ENCODE measurements at places on chromosomes 12 and 14.

DNA sequence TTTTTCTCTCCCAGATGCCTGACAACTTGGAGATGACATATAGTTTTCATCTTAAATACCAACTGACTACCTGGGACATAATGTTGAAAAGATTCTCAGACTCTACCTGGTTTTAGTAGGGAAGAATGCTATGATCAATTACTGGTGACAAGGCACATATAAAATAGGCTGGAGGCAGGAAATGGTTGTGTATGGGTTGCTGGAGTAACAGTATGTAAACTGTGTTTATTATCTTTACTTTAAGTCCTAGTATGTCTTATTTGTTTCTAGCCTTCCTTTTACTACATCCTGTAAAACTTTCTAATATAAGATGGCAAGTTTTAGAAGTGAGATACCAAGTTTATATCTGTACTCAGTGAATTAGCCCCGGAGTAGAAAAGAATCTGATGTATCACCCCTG, 98.1 kb downstream of the NUBPL start:
- no peak for DNase-seq

GRCh38 chr12:121026274-121027045, 10.2 kb upstream of the C12orf43 start:
- no peak for DNase-seq

- no peak for DNase-seq
Observed at GRCh38 chr12:19482036-19482435, 42.7 kb downstream of the AEBP2 start.

GRCh38 chr14:101518611-101519473, 42.5 kb upstream of the DIO3 start:
- no peak for DNase-seq

GRCh38 chr12:4621511-4621910, 27.3 kb downstream of the AKAP3 start:
- DNase-seq: no peak

DNA sequence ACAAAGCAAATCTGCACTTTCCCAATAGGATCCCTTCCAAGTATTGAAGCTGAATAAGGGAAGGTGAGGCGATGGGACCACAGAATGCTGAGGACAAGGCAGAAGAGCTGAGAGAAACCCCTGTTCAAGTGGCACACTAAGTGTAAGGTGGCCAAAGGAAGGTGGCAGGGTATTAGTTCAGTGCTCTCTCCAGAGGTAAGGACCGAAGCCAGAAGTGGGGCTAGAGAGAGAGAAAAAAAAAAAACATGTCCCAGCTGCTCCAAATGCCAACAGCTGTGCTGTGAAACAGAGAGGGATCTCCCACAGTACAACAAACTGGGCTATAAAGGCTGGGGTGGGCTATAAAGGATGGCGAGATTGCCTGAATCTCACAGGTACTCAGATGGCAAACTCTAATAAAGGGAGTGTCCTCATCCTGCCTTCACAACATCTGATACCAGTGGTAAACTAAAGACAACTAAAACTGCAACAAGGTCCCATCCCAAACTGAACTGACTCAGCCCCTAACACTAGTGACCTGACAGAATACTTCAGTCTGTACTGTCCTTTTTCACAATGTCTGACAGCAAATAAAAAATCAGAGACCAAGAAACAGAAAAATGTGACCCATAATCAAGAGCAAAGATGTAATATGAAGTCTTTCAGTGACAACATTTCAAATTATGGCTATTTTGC, 47.9 kb downstream of the CDK17 start:
- DNase-seq: no peak

DNA sequence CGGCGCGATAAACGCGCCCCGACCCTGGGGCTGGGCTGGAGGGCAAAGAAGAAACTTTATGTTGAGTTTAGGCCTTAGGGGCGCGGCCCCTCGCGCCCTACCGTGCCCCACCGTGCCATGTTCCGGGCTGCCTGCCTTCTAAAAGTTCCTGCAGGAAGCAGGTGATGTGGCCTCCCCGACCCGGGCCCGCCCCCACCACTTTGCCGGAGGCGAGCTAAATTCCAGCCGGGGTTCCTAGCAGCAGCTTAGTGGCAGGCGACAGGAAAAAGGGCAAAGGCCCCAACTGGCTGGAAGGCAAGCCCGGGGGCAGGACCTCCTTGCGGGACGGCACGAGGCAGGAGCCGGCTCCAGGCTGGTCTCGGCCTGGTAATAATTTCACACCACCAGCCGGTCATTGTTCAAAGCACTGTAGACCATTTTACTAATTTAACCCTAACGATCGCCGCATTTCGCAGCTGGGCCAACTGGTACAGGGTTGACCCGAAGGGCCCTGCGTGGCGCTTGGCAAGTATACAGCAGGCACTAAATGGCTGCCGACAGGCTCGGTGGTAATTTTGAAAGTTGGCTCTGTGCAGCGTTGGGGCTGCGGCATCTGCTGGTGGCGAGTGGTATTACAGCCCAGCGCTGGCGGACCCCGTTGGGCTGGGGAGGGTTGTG, 895 bp upstream of the CCDC88C start:
- peak; percentile 61 for DNase-seq

GRCh38 chr14:94581127-94581999, at the start of gene SERPINA5:
Gene SERPINA5, plus strand, starts transcription at chr14:94581426. Its CDS starts 5,937 bp downstream, at chr14:94587363.
- no peak for DNase-seq

DNA sequence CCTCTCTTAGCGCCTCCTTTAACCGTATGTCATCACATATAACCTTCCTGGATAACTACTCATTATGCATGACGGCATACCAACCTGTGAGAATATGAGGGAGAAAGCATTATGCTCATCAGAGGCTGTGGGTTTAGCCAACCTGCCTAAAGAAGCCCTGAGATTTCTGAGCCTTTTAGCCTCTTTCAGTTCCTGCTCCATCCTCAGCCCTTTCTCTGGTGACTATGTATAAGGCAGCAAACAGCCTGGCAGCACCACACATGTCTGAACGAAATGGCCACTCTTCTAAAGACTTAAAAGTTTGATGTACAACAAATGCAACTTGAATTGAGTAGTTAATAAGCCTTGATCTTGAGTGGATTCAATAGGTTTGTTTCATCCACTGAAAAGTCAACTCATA, 64.8 kb upstream of the SOX5 start:
- no peak for DNase-seq

DNA sequence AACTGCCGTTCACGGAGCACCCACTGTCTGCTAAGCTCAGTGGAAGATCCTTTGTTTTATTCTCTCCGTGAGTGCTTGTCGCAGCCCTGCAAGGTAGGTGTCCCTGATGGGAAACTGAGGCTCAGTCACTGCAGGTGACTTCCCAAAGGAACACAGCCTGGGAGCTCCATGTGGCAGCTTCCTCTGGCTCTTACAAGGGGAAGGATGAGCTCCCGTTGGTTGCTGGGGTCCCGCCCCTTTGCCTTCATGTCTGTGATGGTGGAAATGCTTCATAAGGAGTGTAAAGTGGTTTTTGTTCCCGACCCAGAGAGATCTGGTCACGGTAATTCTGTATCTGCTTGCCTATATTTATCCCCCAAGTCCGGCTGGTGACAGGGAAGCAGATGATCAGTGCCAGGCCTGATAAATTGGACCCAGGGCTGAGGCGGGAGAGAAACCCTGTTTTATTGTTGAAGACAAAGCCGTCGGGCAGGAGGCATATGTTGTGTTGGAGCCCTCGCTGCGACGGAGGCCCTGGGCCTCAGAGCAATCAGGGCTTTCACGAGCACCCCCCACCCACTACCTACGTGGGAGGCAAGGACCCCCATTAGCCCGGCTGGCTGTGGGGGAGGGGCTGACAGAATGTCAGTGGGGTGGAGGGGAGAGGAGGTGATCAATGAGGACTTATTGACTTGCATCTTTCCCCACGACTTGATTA, 91.9 kb downstream of the KIF26A start:
- no peak for DNase-seq

DNA sequence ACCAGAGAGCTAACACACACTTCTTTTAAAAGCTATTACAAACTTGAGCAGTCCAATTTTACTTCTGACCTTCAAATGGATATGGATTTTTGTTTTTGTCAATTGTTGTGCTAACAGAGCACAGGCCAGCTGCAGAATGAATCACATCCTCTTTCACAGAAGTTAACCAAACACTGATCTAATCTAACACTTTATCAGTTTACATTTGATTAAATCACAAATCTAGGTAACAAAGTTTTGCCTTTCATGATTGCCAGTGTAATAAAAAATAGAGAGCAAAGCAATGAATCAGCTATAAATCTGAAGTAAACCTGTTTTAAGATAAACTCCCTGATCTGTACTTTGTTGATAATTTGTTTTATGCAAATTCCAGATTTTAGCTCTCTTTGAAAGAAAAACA, 273.1 kb upstream of the RGS6 start:
- no peak for DNase-seq

GRCh38 chr14:71923513-71923912, 8.7 kb upstream of the RGS6 start:
- no peak for DNase-seq

GRCh38 chr14:50229681-50230080, 1.7 kb downstream of the SOS2 start:
- no peak for DNase-seq

GRCh38 chr14:22991852-22992251, 9.5 kb upstream of the AJUBA start:
- DNase-seq: no peak

GRCh38 chr12:68231229-68231628, 5.6 kb upstream of the IL26 start:
- no peak for DNase-seq

DNA sequence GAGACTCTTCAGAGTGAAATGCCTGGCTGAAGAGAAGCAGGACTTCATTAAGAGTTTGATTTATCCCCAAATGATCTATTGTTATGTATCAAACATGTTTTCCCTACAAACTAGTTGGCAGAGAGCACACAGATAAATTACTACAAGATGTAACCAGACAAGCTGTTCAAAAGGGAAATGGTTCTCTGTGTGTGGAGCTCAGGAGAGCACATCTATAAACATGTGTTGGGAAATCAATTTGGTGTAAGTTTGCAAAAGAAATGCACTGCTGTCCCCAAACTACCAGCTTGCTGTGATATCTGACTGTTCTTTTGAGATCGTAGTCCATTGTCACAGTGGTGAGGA, 159.2 kb downstream of the PAH start:
- no peak for DNase-seq

GRCh38 chr12:1766110-1766509, 54.3 kb upstream of the LRTM2 start:
- DNase-seq: no peak

DNA sequence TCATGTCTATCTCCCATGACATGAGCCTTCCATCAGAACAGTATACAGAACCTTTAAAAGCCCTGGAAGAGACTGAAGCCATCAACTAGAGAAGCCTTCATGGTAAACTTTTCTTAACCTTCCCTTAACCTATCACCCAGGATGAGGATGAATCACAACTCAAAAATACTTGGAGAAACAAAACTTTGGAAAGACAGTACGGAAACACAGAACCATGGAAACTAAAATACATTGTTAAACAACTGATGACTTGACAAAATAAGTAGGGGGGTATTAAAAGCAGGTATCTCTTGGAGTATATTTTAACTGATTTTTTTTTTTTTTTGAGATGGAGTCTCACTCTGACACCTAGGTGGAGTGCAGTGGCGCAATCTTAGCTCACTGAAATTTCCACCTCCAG, 8.7 kb downstream of the TM7SF3 start:
- peak; percentile 74 for DNase-seq

DNA sequence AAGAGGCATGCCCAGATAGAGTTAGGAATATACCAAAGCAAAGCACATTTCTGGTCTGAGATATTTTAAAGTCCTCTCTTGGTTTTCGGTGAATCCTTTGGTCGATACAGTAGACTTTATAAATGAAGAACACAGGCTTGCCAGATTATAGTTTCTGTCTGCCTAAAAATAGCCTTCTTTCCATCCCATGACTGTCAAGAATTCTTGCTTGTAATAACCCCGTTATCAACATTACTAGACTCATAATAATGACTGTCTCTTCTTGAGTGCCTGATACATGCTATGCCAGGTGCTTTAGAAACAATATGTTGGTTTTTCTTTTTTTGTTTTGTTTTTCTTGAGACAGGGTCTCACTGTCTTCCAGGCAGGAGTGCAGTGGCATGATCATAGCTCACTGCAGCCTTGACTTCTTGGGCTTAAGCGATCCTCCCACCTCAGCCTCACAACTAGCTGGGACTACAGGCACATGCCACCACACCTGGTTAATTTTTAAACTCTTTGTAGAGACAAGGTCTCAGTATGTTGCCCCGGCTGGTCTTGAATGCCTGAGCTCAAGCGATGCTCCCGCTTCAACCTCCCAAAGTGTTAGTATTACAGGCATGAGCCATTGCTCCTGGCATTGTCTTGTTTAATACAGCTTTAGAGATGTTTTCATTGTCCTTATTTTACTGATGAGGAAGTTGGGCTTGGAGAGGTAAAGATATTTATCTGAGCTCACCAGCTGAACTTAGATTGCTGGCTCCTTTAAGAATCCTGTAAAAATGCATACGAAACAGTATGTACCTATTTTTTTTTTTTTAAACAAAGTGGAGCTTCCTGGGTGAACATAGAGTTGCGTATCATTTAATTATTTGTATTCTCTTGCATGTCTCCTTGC, 30.4 kb downstream of the CHST11 start:
- DNase-seq: peak; percentile 21

GRCh38 chr12:10140001-10140400, 10.0 kb upstream of the CLEC7A start:
- peak; percentile 52 for DNase-seq

DNA sequence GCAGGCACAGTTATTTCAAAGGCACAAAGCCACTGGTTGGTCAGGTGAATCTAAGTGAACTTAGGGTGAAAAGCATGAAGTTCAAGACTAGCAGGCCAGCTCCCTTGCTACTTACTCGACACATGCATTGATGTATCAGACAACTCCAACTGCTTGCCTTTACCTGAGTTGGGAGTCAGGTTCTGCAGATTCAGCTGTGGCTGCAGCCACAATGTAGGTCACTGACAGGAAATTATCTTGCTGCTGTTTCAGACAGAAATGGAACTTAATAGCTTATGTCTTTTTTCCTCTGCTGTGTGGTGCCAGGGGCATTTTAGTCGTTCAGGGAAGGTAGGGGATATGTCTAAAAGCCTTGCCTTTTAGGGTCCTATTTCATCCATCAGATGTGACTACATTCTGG, 125.6 kb upstream of the RPH3A start:
- no peak for DNase-seq

- DNase-seq: no peak
Observed at GRCh38 chr14:52895000-52895399, 55.9 kb downstream of the FERMT2 start.

- no peak for DNase-seq
Observed at GRCh38 chr12:4152145-4152795, 121.3 kb upstream of the CCND2 start.

- DNase-seq: no peak
Observed at GRCh38 chr12:109069307-109070271, 17.2 kb downstream of the USP30 start.

GRCh38 chr12:54933376-54933775, 51.2 kb downstream of the TESPA1 start:
- DNase-seq: no peak

DNA sequence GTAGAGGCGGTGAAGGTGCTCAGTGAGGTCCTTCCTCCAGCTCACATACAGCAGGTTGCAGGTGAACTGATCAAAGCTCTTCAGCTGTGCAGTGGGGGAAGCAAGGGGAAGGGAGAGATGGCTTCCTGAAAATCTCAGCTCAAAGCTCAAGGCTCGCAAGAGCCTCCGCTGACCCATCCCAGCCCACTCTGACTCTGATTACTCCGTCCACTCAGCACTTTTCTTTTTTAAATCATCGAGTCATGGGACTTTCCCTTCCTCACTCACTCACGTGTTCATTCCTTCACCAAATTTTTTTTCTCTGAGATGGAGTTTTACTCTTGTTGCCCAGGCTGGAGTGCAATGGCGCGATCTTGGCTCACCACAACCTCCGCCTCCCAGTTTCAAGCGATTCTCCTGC, 4.7 kb downstream of the ABCD4 start:
- no peak for DNase-seq

- DNase-seq: no peak
Observed at GRCh38 chr14:101098641-101099040, 195.1 kb upstream of the RTL1 start.

- no peak for DNase-seq
Observed at GRCh38 chr12:18981732-18982131, 147.8 kb upstream of the PLEKHA5 start.

All from Caki2 (cell line).